ENCODE measurements at places on chromosomes 13 and 19.
A peak's percentile ranks its signal among the peaks of the same experiment; 100 is the strongest.

- DNase-seq: no peak
Measured at GRCh38 chr13:110116072-110116487, 190.9 kb downstream of the COL4A1 start.

GRCh38 chr19:7980168-7980567, 25.3 kb downstream of the ELAVL1 start:
- DNase-seq: no peak

GRCh38 chr19:44401139-44402115, at the start of gene ZNF285:
ZNF285 (minus strand) TSS chr19:44401608; CDS start chr19:44397213, 4,395 bp downstream.
- DNase-seq: peak; percentile 97

- peak; percentile 36 for DNase-seq
Measured at GRCh38 chr19:19064811-19065745, 1.3 kb downstream of the SLC25A42 start.

GRCh38 chr19:35248310-35249145, at the start of gene LSR:
LSR (plus strand) TSS chr19:35249002; CDS start chr19:35249023, 21 bp downstream.
- DNase-seq: no peak

DNA sequence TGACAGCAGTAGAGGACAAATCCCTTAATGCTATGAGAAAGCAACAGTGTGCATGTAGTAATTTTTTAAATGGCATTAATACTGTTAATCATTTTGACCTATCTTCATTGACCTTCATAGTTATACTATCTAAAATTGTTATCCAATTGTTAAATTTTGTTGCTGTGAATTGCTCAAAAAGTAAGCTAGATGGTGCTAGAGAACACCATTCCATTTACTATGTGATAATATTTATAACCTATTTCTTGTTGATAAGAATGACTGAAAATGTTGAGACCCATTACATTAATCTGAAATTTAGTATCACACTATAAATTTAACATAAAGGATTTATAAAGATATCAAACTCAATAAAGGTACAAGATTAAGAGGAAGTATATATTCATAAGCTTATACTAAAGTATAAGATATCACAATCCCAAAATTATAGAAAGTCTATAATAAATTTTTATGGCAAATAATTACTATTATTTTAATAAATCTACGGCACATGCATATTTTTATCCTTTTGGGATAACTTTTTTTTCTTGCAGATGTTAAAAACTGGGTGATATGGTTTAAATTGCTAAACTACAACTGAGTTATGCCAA, 1573.3 kb downstream of the PCDH9 start:
- no peak for DNase-seq

- peak; percentile 89 for DNase-seq
Measured at GRCh38 chr19:36849701-36850558, 746 bp upstream of the ZNF345 start.
